ENCODE measurements at places on chromosomes 11 and 22.

- no peak for DNase-seq
Observed at GRCh38 chr11:134585666-134586610, 173.9 kb upstream of the B3GAT1 start.

GRCh38 chr11:75174781-75175370 lies 24.0 kb downstream of the SLCO2B1 start:
- no peak for DNase-seq

GRCh38 chr11:128415539-128415938 lies 171.8 kb downstream of the ETS1 start:
- no peak for DNase-seq

DNA sequence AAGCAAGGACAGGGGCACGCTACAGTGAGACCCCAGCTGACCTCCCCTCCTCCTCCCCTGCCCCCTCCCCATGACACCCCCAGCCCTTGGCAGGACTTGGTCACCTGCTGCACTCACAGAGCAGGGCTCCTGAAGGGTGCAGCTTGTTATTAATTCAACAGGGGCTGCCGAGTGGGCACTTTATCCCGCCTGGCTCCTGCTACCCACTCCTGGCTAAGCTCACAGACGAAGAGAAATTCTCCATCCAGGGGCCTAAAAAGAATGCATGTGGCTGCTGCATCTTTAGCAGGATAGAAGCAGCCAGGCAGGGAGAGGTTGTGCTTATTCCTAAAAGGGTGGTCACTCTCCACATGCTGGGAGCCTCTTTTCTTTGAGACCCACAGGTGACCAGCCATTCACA lies 40.3 kb downstream of the GALNT18 start:
- DNase-seq: no peak

DNA sequence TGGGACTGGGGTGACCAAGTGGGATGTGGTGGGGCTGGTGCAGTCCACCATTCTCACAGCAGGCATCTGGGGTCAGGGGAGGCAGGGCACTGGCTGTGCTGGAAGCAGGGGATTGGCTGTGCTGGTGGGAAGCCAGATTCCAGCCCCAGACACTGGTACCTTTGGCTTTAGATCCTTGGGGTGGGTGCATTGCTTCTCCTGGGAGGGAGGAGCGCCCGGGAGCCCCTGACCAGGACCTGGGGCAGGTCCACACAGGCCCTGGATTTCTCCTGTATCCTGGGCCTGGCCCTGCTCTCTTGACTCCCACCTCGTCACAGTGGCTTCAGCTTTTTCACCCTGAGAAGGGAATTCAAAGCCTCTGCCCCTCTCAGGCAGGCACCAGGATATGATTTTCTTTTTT lies 38.5 kb downstream of the ST3GAL4 start:
- no peak for DNase-seq

DNA sequence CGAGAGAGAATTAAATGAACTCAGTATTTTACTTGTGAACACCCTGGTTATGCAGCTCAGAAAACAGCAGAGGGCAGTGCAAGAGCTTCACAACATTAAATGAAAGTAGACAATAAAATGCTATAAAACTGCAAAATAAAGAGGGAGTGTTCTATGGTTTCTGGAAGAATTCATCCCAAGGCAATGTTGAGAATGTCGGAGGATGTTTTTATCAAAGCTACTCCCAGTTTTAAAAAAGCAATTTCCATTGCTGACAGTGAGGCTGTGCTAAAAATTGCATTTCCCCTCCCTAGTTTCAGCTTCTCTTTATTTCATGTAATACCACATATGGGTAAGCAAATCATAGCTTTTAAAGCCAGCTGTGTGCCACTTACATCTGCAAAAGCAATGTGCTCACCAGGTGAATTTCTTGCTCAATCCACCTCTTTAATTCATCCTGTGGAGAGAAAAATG lies 296.8 kb downstream of the RAB38 start:
- no peak for DNase-seq

DNA sequence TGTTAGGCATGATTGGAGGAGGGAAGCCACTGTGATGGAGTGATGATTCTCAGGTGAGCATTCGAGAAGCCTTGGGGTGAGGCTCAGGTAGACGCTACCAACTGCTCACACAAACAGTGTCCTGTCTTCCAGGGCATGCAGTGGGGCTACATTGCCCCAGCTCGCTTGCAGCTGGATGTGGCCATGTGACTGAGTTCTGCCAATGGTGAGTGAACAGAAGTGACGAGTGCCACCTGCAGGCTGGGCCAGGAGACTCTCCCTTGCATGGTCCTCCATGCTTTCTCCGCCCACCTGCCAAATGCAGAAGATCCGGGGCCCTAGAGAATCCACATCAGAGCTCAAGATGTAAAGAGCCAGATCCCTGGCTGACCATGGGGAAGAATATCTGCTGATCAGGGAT lies 195.9 kb downstream of the BCR start:
- no peak for DNase-seq

DNA sequence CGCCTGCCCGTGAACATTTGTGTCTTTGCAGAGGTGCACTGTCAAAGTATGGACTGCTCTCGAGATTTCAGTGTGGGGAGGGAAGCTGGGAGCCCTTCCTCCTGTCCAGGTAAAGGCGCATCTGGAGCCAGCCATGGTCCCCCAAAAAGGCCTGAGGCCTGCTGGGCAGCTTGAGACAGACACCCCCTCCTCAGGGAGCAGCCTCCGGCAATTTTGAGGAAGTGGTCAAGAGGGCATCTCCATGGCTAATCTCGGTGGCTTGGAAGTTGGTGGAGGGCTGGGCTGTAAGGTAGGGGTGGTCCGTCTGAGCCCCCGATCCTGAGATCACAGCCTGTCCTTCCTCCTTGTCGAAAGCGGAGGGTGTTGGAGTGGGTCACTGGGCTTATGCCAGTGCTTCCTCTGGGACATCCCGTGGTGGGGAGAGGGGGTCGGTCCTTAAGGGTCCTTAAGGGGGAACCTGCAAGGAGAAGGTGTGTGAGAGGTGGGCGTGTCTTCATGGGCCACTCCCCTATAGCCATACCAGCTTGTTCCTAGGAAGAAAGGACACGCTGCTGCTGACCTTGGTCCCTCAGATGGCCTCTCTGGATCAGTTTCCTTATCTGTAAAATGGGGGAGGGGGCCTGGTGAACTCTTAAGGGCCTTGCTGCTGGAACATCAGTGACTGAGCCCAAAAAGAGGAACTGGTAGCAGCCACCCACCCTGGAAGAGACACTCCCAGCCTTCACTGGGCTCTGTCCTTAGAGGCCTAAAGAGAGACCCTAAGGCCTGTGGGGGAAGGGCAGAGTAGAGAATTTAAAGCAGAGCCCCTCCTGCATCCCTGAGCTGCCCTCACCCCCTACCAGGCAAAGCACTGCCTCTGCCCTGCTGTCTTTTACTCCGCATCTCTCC lies 2.6 kb downstream of the KCNC1 start:
- no peak for DNase-seq

DNA sequence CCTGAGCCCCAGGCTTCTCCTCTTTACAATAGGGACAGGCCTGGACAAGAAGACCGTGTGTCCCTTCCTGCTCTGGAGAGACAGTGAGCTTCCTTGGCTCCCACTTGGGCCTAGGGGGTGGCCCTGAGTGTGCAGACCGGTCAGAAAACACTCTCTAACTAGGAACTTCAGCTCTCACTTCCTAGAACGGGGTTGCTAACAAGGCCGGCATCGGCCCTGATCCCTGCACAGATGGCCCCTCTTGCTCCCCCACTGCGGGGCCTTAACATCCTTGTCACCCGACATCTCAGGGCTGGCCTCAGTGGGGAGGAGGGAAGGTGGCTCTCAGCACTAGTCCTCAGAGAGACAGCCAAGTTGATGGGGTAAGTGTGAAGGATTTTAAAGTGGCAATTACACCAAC lies 406.9 kb downstream of the CTTN start:
- no peak for DNase-seq

- no peak for DNase-seq
Observed at GRCh38 chr11:113332023-113332422, 17.6 kb downstream of the TTC12 start.

DNA sequence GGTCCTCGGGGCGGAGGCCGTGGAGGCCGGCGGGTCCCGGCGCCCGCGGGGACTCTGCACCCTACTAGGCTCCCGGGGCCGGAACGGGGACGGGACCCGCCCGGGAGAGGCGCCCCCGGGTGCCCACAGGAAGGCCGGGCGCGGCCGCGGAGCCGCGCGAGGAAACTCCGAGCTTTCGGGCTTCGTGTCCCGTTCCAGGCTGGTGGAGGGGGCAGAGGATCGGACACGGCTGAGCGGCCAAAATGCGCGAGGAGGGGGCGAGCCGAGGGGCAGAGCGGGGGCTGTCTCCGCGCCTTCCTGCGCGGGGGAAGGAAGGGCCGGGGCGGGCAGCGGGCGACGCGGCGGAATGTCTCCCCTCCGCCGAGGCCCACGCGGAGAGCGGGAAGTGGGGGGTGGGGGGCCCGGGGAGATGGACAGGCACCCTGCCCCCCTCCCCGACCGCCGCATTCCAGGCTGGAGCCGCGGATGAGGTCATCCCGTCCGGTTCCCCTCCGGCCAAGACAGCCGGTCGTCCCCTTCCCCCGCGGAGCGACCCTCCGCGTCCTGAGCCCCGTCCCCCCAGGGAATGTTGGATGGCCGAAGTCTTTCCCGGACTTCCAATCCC lies 430 bp downstream of the CDC42EP1 start:
- DNase-seq: no peak

DNA sequence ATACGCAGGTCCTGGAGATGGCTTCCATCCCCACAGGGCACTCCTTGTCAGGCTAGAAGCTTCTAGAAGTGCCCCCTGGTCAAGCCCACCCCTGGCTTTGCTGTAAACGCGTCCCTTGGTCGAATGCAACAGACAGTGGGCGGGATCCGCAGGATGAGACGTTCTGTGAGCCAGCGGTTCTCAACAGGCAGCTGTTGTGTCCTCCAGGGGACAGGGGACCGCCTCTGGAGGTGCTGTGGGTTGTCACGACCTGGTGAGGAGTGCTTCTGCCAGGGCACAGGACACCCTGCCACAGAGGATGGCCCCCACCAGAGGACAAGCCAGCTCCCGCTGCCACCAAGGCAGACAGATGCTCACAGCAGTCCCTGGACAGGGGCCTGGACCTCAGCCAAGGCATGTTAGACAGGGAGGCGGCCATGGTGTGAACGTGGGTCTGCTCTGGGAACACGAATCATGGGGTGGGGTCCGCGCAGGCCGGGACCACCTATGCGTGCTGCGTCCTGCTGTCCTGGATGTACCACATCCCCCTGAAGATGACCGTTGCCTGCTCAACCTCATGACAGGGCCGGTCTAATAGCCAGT lies 11.7 kb downstream of the CRELD2 start:
- no peak for DNase-seq

DNA sequence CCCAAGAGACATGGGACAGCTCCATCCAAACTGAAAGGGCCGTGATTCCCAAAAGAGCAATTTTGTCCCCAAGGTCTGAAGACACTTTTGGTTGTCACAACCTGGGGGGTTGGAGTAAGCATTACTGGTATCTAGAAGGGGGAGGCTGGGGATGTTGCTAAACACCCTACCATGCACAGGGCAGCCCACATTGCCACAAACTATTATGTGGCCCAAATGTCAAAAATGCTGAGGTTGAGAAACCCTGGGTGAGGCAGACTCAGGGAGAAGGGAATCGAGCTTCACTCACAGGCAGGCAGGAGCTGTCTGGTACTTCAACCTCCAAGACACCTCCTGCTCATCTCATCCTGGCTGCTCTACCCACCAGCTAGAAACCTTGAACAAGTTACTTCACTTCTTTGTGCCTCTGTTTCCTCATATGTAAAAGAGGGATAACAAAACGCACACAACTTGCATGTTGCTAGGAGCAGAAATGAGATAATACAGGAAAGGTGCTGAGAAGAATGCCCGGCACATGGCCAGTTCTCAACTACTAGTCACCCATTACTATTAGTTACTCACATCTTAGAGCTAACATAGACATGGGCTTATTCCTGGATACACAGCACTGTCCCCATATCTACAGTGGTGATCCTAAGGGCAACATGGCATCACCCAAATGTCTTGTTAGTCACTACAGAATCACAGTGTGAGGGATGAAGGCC lies 8.8 kb downstream of the SERPIND1 start:
- DNase-seq: no peak

DNA sequence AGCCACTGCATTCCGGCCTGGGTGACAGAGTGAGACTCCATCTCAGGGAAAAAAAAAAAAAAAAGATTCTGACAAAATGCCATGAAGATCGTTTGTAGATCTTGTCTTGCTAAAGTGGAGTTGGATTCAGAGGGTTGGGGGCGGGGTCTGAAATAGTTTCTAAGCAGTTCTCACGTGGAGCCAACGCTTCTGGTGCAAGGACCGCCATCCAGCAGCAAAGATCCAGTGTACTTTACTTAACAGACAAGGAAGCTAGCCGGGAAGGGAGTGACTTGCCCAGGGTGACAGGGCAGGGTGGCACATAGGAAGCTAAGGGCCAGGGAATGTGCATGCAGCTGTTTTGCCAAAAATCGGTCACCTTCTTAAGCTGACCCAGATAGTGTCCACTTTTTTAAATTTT lies 27.4 kb downstream of the APOL1 start:
- DNase-seq: no peak

GRCh38 chr11:106306942-106307341 lies 229.5 kb downstream of the AASDHPPT start:
- no peak for DNase-seq

DNA sequence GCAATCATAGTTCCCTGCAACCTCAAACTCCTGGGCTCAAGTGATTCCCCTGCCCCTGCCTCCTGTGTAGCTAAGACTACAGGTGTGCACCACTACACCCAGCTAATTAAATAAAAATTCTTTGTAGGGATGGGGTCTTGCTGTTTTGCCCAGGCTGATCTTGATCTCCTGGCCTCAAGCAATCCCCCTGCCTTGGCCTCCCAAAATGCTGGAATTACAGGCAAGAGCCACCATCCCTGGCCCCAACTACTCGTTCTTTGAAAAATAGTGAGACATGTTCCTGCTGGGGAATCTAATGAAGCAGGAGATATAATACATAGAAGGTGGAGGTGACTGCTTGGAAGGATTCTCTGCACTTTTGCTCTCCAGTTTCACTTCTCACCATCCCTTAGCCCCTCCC lies 40.1 kb upstream of the RFPL3 start:
- no peak for DNase-seq

- no peak for DNase-seq
Observed at GRCh38 chr11:94928117-94928990, 45.0 kb downstream of the CWC15 start.
